ENCODE measurements at places on chromosomes 4 and X.

DNA sequence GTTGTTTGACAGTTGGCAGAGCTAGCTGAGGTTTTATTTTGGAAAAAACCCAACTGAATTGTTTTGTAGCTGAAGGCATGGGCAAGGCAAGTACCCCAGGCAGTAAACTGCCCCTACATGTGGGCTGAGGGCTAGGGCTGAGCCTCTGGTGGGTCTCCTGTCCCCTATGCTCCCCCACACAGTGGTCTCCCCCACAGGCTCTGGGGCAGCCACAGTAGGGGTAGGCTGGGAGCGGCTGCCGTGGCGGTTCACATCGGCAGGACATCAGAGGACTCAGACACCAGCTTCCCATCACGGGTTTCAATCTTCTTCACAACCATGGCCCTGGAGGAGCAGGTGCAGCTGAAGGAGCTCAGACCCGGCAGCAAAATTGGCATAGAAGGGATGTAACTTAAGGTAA is 10.7 kb upstream of the ALAS2 start:
- DNase-seq: no peak

GRCh38 chr4:723751-724530 is 18.3 kb downstream of the PCGF3 start:
- no peak for DNase-seq

DNA sequence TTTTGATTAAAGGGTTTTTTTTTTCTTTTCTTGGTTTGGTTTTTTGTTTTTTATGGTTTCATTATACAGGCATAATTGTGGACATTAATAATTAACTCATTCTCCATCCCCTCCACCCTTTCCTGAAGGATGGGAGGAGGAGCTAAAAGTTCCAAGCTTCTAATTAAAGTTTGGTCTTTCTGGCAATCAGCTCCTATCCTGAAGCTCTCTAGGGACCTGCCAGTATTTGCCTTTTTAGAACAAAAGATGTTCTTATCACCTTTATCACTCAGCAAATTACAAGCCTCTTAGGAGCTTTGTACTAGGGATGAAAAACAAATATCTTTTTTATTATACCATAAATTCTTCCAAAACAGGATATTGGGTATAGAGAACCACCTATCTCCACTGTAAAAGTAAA is 589.8 kb downstream of the PDHA2 start:
- DNase-seq: no peak

DNA sequence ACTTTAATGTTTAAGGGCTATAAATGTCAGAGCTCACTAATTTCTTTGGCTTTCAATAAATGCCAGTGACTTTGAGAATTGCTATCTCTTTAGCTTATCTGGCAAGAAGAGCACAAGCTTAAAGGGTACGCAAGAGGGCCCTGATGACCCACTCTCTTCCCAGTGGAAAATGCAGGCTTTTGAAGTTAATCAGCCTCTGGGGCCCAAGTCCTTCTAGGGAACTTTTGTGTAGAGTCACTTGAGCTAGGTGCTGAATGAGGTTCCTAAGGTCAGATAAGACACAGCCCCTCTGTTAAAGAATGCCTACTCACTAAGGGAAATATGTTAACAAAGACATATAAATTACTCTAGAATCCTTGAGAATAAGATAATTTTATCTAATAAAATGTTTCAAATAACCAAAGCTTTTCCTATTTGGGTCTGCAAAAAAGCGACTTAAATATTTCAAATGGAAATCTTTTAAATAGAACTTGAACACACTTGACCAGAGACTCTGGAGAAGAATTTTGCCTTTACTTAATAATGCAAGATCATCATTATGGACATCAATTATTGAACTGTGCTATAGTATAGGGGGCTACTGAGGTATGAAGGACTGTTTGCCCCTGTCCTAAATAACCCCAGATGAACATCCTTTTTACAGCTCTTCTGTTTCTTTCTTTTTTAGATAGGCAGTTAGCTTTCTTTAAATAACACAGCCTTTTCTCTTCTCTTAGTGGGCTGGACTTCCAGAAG is 430.1 kb downstream of the GBA3 start:
- no peak for DNase-seq

DNA sequence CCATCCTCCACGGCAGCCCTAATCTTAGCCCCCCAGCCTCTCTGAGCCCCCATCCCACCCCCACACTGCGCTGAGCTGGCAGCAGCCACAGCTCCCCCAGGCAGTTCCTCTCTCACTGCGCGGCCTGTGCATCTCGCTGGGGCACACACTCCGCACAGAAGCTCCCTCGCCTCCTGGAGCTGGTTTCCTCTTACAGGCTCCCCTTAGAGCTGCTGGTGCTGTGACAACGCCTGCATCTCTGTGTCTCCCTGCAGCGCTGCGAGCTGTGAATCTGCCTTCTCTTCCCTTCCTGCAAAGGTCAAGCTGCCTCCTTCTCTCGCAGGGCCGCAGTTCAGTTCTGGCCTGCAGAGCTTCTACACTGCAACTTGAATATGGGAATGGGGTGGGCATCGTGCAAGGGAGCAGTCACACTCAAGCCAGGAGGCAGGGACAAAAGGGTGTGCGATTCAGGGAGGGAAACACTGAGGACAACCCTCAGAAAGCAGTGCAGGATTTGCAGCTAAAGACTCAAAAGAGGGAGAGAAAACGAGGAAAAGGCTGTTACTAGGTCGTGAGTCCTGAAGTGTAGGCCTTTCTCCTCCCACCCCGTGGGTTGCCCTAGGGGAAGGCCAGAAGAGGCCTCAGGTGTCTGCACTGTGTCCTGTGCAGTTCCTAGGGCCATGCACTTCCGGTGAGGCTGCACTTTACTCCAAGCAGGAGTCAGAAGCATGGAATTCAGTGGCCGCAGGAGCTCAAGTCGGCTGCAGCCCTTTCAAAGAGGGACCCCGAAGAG is 87.0 kb downstream of the BCOR start:
- DNase-seq: no peak

GRCh38 chr4:84753321-84753972 is 170.5 kb downstream of the CDS1 start:
- DNase-seq: no peak
